ENCODE measurements at places on chromosomes 16 and 17.

- no peak for DNase-seq
Measured at GRCh38 chr17:12591021-12591735, 74.5 kb upstream of the MYOCD start.

- peak; percentile 98 for DNase-seq
Measured at GRCh38 chr16:65658349-65658748, 536.5 kb upstream of the CDH11 start.

- no peak for DNase-seq
Measured at GRCh38 chr16:14284930-14285512, 213.9 kb downstream of the MRTFB start.

DNA sequence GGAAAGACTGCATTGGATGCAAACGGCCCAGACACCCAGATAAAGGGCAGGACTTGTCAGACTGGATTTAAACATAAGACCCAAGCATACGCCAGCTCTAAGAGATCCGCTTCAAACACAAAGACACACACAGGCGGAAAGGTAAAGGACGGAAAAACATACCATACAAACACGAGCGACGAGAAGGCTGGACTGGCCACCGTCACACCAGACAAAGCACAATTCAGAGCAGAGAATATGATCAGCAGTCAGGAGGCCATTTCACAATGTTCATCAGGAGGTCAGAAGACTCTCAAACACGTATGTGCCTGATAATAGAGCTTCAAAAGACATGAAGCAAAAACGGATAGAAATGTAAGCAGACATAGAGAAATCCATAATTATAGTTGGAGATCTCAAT is 84.9 kb upstream of the GNG13 start:
- DNase-seq, result no peak

GRCh38 chr17:8821446-8822105 is 22.4 kb upstream of the MFSD6L start:
- DNase-seq, result no peak

- DNase-seq, result no peak
Measured at GRCh38 chr16:35750701-35751104, 2291.3 kb downstream of the TP53TG3F start.

- no peak for DNase-seq
Measured at GRCh38 chr17:56880571-56880970, 33.3 kb downstream of the TRIM25 start.
